Peyer's patch (tissue), 4 donors: ENCODE measurements at places on chromosomes 7 and 10.

DNA sequence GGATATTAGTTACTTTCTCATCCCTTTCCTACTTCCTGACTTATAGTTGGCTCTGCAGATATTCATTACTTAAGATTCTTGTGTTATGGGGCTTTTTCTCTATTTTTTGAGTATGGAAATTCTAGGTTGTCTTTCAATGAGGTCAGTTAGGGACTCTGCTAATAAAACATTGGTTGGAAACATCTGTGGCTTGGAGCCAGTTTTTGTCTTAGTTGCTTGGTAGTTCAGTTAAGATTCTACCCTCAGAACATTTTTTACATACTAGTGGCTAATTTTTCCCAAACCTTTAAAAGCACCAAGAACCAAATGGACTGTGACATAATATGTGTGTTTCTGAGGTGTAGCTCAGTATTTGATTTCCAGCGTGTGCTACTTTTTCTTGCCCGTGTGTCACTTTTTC is 305.6 kb upstream of the FZD1 start:
- no peak for DNase-seq

GRCh38 chr10:33260403-33261149 is 73.9 kb downstream of the NRP1 start:
- no peak for DNase-seq

GRCh38 chr7:36203071-36203790 is 50.2 kb downstream of the EEPD1 start:
- DNase-seq: no peak

GRCh38 chr10:68239596-68240150 is 7.8 kb upstream of the ATOH7 start:
- no peak for DNase-seq

GRCh38 chr10:55627501-55628051 is 733.5 kb downstream of the ZWINT start:
- no peak for DNase-seq

DNA sequence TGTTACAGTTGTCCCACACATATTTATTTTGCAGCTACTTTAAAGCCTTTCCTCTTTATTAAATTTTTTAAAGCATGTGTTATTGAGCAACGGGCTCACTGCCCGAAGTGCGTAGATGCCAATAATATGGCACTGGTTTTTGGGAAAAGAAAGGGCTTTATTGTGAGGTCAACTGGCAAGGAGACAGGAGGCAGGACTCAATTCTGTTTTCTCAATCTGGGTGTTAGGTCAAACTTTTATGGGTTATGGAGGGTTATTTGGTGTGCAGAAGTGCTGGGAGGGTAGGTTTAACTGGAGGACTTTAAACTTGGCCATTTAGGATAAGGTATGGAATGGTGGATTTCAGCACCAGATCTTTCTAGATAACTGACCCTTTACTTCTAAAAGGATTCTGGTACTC is 183.6 kb downstream of the LRRC4 start:
- DNase-seq: no peak

DNA sequence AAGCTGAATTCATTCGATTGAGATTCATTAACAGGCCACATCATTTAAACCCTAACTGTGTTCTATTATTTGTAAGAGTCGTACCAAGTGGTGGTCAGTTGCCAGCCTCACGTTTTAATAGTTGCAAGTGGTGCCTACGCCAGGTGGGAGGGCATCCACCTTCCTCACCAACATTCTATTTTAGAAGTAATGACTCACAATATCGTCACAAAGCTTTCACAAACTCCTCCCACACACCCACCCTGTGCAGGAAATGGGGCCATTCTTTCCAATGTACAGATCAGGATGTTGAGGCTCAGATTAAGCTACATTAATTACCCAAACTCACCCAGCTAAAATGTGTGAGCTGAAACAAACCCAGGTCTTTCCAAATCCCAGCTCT is 77.3 kb upstream of the SAMD8 start:
- DNase-seq: no peak

DNA sequence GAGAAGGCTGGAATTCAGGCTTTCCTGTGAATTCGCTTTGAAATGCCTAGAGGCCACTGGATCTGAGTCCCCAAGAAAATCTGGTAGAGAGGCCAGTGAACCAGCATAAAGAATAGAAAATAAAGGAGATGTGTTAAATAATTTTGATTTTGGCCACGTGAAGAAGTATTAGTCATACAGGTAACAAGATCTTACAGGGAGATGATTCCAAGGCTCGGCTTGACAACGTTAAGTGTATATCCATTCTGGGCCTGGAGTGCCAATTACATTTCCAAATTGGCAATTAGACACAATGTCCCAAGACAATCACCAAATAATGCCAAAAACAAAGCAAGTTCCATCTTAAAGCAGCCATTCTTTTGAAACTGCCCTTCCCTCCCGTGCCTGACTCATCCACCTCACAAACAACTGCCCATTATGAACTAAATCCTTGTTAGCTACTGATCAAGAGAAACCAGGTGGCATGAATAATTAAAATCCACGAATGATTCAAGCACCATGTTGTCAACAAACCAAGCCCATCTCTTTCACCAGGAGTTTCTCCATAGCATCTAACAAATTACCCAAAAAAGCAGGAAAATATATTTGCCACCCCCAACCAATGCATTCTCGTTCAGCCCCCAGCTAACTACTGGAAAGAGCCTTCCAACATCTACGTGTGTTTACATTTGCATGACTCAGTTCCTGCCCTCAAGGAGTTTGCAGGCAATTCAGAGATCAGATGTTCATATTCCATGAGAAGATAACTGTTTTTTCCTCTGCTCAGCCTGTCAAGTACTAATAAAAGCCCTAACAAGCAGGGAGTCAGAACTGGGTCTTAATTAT is 8.5 kb downstream of the KCNMA1 start:
- DNase-seq: no peak

DNA sequence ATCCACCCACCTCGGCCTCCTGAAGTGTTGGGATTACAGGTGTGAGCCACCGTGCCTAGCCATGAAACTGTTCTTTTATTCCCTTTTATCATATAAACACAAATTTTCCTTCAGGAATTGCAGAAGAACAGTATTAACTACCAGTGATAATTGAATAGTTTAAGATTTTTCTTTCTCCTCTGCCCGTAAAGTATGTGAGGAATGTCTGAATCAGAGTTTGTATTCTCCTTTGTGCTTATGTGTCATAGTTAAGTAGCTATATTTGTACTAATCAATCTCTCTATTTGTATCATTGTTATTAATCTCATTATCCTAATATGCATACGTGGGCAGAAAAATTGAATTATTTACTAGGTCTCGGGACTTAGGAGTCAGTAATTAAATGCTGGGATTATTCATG is 83.6 kb downstream of the ZNF277 start:
- no peak for DNase-seq

GRCh38 chr7:22187691-22188348 is 169.1 kb downstream of the RAPGEF5 start:
- no peak for DNase-seq

DNA sequence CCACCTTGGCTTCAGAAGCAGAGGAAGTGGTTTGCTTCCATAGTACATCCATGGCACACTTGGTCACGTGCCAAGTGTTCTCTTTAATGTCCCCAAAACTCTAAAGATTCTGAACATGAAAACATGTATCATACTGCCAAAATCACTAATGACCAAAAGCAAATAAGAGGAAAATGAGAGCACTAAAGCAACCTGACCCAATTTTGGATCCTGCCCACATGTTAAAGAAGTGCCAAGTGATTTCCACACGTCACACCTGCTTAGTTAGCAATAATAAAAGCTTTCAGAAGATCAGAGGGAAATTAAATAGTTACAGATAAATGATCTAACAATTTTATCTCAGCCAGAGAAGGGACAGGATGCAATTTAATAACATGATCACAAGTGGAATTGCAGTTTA is 1170.0 kb downstream of the XPNPEP1 start:
- no peak for DNase-seq

GRCh38 chr7:104934665-104935064 is 79.3 kb upstream of the KMT2E start:
- DNase-seq: no peak

DNA sequence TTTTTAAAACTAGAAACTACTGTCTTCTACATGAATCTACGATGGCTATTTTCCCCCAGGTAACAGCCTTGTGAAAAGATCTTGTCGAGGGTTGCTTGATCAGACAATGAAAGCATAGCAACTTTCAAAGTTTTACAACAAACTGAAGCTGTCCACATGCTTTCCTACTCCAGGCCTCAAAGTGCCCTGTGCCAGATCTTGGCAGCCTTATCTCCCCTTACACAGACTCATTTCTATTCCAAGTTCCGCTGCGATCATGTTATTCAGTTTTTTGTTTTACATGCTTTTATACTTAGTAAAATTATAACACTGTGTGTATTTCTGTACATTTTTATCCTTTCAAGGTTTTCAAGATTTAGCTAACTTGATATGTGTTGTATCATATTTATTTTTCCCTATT is 661.7 kb upstream of the SORCS1 start:
- no peak for DNase-seq

DNA sequence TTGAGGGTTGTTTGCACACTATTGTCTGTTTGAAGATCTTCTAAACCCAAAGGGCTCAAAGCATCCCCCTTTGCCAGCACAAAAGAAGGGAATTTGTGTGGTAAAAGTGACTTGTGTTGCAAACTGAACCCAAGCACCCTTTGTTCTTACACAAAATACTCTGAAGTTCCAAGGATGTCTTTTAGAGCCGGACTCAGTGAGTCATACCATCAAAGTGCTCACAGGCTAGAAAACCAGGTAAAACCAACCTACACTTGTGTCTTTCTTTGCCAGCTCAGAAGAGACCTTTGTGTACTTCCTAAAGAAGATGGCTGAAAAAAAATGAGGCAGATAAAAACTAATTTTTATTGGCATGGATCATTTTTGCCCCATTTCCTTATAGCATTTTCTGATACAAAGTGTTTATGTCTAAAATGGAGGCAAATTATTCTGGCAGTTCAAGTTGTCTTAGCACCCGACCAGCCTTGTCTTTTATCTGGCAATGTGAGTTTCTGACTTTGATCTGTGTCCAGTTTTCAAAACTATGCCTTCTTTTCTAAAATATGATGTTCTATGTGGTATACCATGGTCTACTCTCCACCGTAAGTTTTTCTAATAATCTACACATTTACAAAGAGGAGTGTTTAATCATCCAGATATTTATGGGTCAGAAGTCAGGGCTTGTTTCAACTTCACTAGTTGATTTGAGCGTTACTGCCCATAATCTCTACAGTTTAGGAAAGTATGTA is 128.4 kb upstream of the FZD1 start:
- no peak for DNase-seq

DNA sequence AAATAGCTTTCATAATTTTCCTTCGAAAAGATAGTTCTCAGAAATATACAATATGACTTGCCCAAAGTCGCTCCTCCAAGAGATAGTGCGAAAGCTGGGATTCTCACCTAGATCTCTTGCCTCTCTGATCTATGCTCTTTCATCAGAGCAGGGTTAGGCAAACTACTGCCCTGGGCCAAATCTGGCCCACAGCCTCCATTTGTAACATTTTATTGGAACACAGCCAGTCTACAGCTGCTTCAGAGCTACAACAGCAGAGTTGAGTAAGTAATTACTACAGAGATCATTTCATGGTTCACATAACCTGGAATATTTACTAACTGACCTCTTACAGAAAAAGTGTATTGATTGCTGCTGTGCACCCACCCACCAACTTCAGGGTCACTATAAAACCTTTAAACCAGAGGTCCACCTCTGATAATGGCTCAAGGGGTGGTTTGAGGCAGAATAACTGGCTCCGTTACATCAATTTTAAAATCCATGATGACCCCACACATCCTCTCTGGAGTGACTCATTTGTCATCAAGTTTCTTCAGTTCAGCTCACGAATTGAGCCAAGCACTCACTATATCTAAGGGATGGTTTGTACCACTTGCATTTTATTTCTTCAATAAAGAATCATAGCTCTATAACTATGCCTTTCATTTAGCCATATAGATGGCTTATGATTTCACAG is 1019.0 kb downstream of the XPNPEP1 start:
- DNase-seq: no peak

- no peak for DNase-seq
Observed at GRCh38 chr7:20684581-20684980, 69.1 kb downstream of the ABCB5 start.

- DNase-seq: no peak
Observed at GRCh38 chr7:157981778-157982177, 605.8 kb downstream of the PTPRN2 start.

DNA sequence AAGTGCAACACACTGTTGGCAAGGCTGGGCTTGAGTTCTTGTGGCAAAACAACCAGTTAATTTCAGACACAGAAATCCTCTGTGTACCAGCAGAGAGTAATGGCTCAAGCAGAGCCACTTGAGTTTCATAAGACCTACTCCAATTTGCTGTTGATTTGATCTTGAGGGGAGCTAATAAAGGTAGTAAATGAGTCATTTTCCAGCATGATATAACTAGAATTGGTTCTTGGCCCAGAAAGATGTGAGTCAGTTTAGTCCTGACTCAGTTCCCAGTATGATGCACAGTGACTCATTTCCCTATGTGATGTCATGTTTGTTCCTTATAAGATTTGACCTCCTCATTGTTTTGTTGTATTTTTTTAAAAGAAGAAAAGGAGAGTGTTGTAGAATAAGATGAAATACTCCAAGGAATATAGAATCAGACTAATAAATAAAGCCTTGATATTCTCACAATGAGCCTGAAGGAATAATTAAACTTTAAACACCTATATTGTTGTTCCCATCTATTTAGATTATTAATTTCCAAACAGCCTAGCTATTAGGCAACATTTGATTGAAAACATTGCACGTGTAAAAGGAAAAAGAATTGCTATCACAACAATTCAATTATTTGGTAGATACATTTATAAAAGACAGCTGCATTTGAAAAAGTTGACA is 186.2 kb downstream of the REEP3 start:
- no peak for DNase-seq

- no peak for DNase-seq
Observed at GRCh38 chr7:158958618-158959017, 102.3 kb downstream of the DYNC2I1 start.

DNA sequence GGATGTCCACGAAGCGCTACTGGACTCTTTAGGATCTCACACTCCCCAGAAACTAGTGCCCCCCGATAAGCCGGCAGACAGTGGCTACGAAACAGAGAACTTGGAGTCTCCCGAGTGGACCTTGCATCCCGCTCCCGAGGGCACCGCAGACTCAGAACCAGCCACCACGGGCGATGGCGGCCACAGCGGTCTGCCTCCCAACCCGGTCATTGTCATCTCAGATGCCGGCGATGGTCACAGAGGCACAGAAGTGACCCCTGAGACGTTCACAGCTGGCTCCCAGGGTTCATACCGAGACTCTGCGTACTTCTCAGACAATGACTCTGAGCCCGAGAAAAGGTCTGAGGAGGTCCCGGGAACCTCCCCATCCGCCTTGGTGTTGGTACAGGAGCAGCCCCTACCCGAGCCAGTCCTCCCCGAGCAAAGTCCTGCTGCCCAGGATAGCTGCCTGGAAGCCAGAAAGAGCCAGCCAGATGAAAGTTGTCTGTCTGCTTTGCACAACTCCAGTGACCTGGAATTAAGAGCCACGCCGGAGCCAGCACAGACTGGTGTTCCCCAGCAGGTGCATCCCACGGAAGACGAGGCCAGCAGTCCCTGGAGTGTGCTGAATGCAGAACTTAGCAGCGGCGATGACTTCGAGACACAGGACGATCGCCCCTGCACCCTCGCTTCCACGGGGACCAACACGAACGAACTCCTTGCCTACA is 17.6 kb upstream of the BHLHA15 start:
- no peak for DNase-seq

GRCh38 chr7:150396851-150397260 is 17.7 kb downstream of the ZNF775 start:
- DNase-seq: peak; percentile 36

- DNase-seq: no peak
Observed at GRCh38 chr10:32239769-32240168, 107.2 kb downstream of the EPC1 start.
